ENCODE measurements at places on chromosomes 6 and 20.

DNA sequence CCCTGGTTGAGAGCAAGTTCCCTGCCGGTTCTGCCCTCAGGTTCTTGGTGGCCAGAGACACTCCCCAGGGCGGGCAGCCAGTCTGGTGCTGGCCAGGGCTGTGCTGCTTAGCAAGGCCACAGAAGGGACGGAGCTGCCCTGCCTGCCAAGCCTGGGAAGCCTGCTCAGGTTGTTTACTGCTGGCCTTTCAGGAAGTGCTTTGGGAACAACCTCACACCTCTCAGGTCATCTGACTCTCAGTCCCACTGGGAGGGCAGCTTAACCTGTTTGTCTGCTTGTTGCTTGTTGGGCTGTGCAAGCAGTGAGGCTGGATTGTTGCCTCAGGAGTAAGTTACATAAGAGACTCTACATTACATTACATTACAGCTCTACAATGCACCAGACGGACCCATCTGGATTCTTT lies 75.8 kb upstream of the AFDN start:
- DNase-seq = no peak

GRCh38 chr6:170011204-170012036 lies 260.0 kb downstream of the ERMARD start:
- DNase-seq = no peak

GRCh38 chr20:22456109-22456508 lies 128.3 kb downstream of the FOXA2 start:
- DNase-seq = no peak

- no peak for DNase-seq
These were observed 12.0 kb upstream of the TFAP2A start for GRCh38 chr6:10426781-10427279.

- no peak for DNase-seq
These were observed 219.8 kb downstream of the HIVEP2 start for GRCh38 chr6:142725024-142725770.

DNA sequence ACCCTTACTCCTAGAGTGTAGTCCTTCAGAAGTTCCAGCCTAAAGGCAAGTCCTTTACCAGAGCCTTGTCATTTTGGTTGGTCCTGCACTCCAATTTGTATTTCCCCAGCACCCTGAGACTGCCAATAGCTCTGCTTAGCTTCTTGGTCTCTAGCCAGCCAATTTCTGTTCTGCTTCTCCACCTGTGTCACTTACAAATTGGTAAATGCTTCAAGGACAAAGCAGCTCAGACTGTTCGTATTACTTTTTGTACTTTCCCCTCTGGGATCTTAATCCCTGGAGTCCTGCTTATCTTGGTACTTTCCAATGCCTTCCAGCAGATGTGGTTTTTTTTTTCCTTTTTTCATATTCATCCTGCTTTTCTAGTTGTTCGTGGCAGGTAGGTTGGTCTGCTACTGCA lies 25.7 kb downstream of the PIGU start:
- DNase-seq = no peak

- DNase-seq = no peak
These were observed 277.0 kb downstream of the PREX1 start for GRCh38 chr20:48550814-48551213.

- DNase-seq = no peak
These were observed 196.6 kb downstream of the OTOR start for GRCh38 chr20:16944745-16945144.

DNA sequence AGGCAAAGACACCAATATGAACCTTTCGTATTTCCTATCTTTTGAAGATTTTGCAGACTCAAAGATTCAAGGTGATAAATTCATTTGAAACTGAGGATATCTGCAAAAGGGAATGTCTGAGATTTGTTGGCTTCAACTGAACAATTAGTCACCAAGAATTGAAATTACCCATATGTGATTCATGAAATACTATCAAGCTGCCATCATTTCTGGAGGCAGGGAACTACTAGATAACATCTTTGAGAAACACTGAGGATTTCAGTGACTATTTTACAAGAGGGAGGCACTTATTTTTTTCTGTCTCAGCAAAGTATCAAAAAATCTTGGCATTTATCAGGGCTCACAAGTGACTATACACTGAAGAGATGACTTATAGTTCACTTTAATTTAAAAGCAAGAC lies 39.8 kb upstream of the MMS22L start:
- no peak for DNase-seq
